ENCODE measurements at places on chromosomes 11 and 22.

DNA sequence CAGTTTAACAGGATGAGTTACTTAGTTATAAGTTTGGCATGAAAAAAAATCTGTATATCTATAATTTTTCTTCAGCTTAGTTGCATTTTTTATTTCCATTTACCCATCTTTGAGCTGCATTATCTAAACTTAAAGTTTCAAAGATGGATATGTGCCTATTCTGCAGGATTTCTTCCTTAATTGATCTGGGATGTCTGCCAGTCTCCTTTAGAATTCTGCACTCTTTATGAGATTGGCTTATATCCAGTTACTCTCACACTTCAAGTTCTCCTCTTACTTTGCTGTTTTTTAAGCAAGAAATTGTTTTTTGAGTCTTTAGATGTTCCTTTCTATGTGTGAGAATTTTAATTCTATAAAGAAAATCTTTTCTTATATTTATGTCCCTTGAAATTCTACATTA is 5.1 kb upstream of the PDGFD start:
- no peak for DNase-seq

DNA sequence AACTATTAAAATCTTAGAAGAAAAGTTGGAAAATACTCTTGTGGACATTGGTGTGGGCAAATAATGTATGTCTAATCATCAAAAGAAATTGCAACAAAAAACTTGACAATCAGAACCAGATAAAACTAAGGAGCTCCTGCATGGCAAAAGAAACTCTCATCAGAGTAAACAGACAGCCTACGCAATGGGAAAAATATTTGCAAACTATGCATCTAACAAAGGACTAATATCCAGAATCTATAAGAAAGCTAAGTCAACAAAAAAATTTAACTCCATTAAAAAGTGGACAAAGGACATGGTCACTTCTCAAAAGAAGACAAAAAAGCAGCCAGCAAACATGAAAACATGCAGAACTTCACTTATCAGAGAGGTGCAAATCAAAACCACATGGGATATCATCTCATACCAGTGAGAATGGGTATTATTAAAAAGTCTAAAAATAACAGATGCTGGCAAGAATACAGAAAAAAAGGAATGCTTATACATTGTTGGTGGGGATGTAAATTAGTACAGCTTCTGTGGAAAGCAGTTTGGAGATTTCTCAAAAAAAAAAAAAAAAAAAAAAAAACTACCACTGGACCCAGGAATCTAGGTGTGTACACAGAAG is 99.7 kb upstream of the TOP3B start:
- DNase-seq = no peak

DNA sequence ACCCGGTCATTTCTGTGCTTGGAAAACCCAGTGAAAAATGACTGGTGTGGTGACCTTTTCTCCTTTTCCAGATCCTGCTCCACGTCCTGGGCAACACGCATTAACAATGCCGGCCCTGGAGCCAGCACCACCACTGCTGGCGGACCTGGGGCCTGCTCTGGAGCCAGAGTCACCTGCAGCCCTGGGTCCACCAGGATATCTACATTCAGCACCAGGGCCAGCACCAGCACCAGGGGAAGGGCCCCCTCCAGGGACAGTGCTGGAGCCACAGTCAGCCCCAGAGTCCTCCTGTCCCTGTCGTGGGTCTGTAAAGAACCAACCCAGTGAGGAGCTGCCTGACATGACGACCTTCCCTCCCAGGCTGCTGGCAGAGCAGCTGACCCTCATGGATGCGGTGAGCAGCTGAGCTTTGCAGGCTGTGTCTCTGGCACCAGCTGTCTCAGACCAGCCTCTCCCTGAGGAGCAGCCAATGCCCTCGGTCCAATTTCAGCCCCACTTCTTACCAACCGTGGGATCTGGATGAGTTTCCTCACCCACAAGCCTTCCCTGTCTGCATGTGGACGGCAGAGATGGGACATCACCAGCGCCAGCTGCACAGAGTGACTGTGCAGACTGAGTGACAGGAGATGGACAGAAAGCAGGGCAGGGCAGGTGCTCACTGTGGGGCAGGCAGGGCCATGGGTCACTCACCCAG is 1.9 kb downstream of the RGL4 start:
- no peak for DNase-seq

- DNase-seq = no peak
These were observed 297.3 kb downstream of the TBC1D22A start for GRCh38 chr22:47059701-47060161.

DNA sequence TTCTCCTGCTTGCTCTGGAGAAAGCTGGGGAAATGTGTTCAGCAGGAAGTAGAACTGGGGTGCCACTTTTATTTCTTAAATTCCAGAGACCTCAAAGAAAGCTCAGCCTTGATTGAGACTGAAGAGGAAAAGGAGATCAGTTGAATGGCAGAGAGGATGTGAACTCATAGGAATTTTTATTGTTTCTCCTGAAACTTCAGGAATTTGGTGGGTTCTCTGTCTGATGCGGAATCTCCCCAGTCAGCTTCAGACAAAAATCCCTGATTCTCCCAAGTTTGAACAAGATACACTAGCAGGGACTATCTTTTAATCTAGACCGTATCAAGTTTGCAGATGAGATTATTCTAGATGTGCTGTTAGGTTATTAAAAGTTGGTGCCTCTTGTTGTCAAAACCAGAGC is 23.0 kb downstream of the EHF start:
- no peak for DNase-seq

DNA sequence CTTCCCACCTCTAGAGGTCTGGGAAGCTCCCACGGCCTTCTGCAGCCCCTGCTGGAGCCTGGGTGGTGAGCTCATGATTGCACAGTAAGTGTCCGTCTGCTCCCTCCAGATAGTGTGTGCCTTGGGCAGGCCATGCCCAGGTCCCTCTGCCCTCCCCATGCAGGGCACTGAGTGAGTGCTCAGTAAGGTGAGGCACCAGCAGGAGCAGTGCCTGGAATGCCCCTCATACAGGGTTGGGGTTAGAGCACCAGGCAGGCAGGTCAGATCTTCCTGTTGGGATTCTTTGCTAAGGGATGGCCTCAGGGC is 50.3 kb downstream of the NAT10 start:
- DNase-seq = no peak

GRCh38 chr11:10605941-10606381 is 37.5 kb upstream of the LYVE1 start:
- DNase-seq = no peak

DNA sequence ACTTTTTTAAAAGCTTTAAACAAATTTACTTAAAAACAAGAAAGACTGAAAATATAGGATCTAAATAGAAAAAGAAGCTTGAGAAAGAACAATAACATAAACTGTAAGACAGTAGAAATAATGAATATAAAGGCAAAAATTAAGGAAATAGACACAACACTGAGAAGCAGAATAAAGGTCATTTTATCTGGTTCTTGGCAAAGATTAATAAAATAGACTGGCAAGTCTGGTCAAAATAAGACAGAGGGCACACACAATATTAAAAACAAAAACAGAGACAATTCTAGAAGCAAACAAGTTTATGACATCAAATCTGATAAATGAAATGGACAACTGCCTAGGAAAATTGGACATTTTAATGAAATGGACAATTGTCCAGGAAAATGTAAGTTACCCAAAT is 105.8 kb downstream of the ATG16L2 start:
- no peak for DNase-seq

- no peak for DNase-seq
These were observed 149.7 kb upstream of the CADM1 start for GRCh38 chr11:115653926-115654325.

GRCh38 chr22:37337204-37337943 is 55.1 kb downstream of the CYTH4 start:
- no peak for DNase-seq

DNA sequence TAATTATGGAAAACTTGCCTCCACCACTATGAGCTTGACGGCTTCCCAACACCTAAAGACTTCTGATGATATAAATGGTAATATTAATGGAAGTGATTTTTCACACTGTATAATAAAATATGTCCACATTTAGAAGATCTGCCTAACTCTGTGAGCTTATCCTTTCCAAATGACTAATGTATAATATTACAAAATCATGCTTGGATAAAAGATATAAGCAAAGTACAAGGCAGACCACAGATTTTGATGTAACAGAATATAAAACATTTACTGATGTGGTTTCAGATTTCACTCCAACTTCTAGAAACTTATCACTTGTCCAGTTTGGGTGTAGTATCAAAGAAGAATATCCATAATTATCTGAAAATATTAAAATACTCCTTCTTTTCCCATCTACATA is 36.9 kb downstream of the GALNT18 start:
- DNase-seq = no peak

- DNase-seq = no peak
These were observed 634.3 kb downstream of the OPCML start for GRCh38 chr11:132898021-132898420.

DNA sequence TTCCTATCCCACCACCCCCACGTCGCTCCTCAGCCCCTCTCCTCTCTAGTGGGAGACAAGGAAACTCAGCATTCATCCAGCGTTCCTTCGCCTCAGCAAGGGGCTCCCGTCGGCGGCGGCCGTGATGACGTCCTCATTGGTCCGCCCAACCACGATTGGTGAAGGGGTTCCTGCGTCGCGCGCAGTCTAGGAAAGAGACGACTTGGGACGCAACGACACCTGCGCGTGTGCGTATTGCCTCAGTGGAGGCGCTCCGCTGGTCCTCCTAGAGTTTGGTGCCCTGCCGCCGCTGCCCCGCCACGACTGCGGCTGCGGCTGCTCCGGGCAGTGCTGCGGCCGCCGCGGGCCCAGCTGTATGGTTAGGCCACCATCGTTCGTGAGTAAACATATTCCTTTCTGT is 56.6 kb downstream of the CCDC81 start:
- no peak for DNase-seq

GRCh38 chr11:88629496-88629895 is 292.0 kb upstream of the CTSC start:
- no peak for DNase-seq

DNA sequence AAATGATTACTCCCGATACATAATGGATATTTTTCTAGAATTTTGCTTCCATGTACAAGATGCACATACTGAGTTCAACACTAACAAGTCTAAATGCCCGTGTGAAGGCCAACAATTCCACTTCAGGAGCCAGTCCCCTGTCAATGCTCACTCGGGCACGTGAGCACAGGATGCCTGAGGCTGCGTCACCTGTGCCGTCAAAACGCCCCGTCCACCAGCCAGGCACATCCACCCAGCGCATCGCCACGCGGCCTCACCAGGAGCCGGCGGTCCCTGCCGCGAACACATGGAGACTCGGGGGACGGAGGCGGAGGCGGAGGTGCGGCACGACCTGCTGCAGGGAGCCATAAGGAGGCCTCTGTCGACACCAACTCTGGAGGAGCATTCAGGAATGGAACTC is 9.8 kb downstream of the TOLLIP start:
- DNase-seq = no peak

GRCh38 chr22:41062146-41062545 is 30.2 kb upstream of the EP300 start:
- DNase-seq = no peak

GRCh38 chr11:33893711-33894397 is 2.0 kb upstream of the LMO2 start:
- DNase-seq = peak; percentile 31

DNA sequence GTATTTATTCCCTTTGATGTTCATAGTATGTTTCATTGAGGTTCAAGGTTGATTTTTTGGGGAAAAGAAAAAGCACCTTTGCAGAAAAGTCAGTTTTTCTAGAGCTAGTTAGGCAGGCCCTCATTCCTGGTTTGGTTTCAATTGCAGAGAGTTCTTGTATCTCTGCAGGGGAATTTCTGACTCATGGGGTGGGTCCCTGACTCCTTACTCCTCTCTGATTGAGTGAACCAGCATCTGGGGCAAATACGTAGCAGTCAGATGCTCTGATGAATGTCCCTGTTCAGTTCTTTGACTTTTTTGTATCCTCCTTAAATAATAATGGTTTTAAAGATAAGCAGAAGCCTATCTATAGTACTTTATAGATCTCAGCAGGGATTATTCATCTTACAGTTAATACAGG is 7.7 kb upstream of the NCR3LG1 start:
- no peak for DNase-seq

- DNase-seq = no peak
These were observed 41.7 kb upstream of the PRDM11 start for GRCh38 chr11:45104790-45105084.

DNA sequence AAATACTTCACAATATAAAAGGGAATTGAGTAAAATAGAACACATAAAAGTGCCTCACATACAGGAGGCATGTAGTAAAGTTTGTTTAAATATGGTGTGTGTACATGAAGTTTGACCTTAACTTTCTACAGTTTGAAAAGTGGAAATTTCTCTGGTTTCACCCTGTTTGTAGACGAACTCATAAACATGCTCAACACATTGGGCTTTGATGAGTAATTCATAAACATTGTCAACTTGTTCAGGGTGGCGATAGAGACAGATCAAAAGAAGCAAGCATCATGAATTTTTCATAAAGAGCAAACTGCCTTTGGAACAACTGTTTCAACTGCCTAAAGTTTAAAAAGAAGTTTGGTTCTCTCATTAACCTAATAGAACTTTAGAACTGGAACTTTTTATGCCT is 9.1 kb downstream of the SLN start:
- no peak for DNase-seq

- no peak for DNase-seq
These were observed 18.1 kb downstream of the CKAP5 start for GRCh38 chr11:46827995-46828394.

DNA sequence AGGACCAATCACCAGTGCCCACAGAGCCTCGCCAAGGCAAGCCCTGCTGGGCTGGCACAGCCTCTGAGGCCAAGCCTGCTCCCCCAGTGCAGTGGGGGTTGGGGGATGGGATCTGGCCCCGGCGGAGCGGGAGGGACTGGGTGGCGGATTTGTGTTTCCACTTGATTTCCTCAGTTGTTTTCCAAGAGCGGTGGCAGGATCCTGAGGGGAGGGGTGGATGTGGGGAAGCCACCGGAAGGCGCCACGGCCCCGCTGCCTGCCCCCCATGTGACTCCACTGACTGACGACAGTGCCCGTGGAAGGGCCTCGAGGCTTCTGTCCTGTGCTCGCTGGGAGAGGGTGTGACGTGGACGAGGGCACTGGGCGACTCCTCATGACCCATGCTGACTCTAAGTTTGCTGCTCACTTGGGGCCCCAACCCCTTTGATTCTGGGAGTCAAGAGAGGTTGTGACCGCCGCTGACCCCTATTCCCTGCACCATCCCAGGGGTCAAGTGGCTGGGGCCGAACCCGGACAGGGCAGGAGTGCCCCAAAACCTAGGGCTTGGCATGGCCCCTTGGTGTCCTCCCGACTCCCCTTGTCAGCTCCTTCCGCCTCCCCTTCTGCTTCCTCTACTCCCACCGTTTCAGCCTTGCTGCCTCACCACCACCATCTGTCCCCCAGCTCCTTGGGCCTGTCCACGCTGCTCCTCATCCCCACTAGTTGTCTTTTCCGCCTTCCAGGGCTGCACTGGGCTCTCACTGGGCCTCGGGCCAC is 23.5 kb upstream of the PICK1 start:
- no peak for DNase-seq

DNA sequence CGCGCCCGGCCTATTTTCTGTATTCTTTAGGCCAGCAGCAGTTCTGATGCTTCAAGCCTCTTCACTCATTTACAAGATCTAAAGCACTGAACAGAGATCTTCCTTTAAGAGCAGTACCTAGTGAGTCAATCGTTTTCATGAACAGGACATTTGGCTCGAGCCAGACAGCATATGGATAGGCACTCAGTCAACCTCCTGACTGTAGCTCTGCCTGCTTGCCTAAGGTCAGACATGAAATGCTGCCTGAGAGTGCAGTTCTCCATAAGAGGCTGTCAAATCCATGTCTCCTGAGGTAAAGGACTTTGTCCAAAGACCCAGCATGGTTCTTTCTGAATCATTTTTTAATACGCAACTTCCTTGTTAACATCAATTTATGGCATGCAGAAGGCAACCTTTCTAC is 941.2 kb downstream of the DLG2 start:
- DNase-seq = no peak

Measured in activated naive CD4-positive, alpha-beta T cell (primary cell).